Sigmoid colon (tissue), 7 donors: ENCODE measurements at places on chromosomes 3 and 15. TPM values are rescaled to one million over a fixed set of nuclear protein-coding genes. Genes with fewer than 3 reads are reported as not detected.

Gene SEMA3G
- 3.9 TPM for total RNA-seq

Gene STX19
- total RNA-seq, result not detected

Gene CHL1
- 63.1 TPM for total RNA-seq

- no peak overlapping the region for H3K4me3 ChIP-seq
- DNase-seq, result no peak
- no peaks in the 10 kb centered on the region for H3K4me1 ChIP-seq
- H3K36me3 ChIP-seq, result no peaks in the 10 kb centered on the region
- no peaks in the 10 kb centered on the region for H3K27me3 ChIP-seq
Measured at GRCh38 chr15:60035344-60035743, 31.2 kb downstream of the FOXB1 start.

GRCh38 chr3:24682141-24682547, 187.5 kb upstream of the THRB start:
- no peak for DNase-seq
- H3K4me3 ChIP-seq, result no peak overlapping the region
- peaks cover 22% of the 10 kb centered on the region for H3K4me1 ChIP-seq
- no peaks in the 10 kb centered on the region for H3K27me3 ChIP-seq

- H3K4me1 ChIP-seq, result peaks cover 12% of the 10 kb centered on the region
- H3K27ac ChIP-seq, result peak overlapping the region; percentile 33
- DNase-seq, result peak; percentile 82
- H3K36me3 ChIP-seq, result no peaks in the 10 kb centered on the region
Measured at GRCh38 chr3:124202754-124203153, 210.8 kb upstream of the ROPN1 start.
